Stimulated activated CD4-positive, alpha-beta T cell treated with anti-CD3 and anti-CD28 coated beads, Interleukin-1b, Interleukin-23, amount 100 ng/mL, for 4 hours (primary cell): ENCODE measurements at places on chromosomes 6 and 20.

DNA sequence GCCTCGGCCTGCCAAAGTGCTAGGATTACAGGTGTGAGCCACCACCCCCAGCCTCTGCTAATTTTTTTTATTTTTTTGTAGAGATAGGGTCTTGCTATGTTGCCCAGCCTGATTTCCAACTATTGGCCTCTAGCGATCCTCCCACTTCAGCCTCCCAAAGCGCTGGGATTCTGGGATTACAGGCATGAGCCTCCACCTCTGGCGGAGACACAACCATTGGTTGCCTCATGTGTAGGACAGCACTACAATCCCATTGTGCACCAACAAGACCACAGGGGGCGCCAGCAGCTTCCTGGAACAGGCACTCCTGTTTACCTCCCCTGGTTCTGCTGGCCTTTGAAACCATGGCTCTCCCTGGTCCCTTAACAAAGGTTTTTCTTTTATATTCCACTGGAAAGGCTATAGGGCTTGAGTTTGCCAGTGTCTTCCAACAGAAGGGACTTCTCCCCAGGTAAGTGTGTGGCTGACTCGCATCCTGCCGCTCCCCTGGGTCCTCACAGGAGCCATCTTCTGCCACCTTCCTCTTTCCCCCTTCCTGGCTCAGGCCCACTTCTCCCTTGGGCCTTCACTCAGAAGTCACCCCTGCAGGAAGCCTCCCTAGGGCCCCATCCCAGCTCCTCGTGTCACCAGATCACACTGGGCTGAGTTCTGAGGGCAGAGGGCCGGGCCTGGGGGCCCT lies 39.2 kb upstream of the TLDC2 start:
- peak; percentile 21 for DNase-seq

GRCh38 chr6:19167251-19167650 lies 669.9 kb upstream of the ID4 start:
- no peak for DNase-seq

DNA sequence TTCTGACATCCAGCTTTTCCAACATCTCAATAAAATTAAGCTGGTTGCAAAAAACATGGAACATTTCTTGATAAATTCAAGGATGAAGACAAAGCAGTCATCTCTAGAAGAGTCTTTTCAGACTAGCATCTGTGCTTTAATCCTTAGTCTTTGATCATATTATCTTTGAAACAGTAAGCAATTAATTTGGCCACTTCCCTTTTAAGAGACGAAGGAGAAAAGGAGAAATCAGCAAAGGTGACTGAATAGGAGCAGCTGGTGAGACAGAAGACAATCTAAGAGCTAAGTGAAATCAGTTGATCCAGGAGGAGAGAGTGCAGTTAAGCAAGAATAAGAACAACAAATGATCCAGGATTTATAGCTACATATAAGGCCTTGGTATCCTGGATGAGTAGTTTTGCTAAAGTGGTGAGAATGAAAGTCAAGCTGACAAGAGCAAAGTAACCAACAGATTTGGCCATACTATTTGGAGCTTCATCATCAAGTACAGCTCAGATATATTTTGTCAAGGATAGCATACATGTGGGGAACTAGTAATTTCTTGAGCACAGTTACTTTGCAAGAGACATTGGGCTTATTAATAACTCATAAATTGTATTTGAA lies 215.5 kb downstream of the ADGB start:
- no peak for DNase-seq

GRCh38 chr6:127471379-127472255 lies 12.4 kb upstream of the KIAA0408 start:
- DNase-seq: no peak

DNA sequence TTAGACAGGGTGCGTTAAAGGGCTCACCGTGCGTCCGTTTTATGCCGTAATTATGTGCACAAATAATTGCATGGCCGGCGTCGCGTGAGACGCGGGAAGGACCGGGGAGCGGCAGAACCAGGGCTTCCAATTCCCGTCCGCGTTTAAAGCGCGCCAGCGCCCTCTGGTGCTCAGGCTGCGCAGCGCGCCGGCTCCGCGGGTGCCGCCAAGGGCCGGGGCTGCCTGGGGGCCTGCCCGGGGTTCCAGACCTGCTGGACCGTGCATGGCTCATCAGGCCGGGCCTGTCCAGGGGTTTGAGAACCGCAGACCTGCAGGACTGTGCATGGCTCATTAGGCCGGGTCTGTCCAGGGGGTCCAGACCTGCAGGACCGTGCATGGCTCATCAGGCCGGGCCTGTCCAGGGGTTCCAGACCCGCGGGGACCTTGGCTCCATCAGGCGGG lies 369.0 kb downstream of the THBS2 start:
- peak; percentile 73 for DNase-seq

GRCh38 chr20:11849270-11849915 lies 68.3 kb upstream of the BTBD3 start:
- DNase-seq: no peak

GRCh38 chr6:8549074-8549790 lies 113.9 kb upstream of the SLC35B3 start:
- no peak for DNase-seq

DNA sequence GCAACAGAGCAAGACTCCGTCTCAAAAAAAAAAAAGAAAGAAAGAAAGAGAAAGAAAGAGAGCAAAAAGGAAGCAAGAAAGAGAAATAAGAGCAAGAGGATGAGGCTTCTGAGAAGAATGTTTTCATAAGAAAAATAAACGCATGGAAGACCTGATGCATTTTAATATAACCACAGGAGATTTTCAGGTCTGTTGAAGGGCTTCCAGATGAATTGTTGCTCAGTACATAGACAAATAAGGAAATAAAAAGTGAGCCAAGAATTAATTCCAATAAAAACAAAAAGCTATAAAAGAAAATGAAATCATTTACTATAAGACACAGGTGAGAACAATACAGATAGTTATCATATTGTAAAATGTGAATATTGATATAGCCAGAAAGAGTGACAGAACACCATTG lies 43.5 kb downstream of the PERP start:
- no peak for DNase-seq

DNA sequence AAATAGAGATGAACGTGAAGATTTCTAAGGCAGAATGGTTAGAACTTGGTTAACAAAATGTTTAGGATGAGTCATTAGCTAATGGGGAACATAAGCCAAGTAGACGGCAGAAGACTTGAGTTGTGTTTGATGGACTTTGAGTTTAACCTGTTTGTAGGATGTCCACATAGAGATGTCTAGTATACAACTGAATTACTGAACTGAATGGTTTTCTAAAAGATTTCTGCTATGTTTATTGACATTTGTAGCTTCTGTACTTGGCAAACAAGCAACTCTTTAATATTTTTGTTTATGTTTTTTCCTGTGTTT lies 54.5 kb upstream of the DYNLRB1 start:
- no peak for DNase-seq

- no peak for DNase-seq
These were observed 34.7 kb upstream of the TGM2 start for GRCh38 chr20:38199501-38200390.

GRCh38 chr6:47809873-47810272 lies 28.0 kb downstream of the OPN5 start:
- DNase-seq: no peak

DNA sequence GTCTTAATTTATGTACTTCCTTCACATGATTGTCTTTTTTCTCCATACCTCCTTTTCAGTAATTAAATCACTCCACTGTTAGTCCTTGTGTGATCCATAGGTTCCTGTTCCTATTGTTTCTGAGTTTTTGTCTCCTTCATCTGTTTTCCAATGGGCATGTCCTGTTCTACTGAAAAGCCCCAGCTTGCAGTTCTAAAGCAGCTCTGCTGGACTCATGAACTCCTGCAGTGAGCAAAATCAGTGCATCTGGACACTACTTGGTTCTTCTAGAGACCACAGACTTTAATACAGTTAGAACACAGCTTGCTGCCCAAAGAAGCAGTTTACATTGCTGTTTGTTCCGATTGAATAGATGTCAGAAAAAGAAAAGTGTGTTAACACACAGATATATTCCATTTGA lies 593.3 kb upstream of the HS3ST5 start:
- no peak for DNase-seq

DNA sequence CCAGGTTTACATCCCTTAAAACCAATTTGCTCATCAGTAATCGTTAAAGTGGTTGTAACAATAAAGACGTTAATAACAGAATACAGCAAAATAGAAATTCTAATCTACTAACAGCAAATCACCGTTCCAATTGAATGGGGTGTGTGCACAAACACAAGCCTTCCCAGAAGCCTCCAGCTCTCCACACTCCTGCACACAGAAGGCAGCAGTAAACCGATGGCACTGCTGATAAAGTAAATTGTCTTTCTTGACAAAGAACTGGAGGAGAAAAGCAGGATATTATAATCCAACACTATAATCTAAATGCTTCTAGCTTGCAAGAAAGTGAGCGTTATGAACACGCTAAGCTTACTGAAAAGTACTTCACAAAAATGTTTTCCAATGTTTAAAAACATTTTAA lies 7.0 kb downstream of the ZNF217 start:
- DNase-seq: no peak

DNA sequence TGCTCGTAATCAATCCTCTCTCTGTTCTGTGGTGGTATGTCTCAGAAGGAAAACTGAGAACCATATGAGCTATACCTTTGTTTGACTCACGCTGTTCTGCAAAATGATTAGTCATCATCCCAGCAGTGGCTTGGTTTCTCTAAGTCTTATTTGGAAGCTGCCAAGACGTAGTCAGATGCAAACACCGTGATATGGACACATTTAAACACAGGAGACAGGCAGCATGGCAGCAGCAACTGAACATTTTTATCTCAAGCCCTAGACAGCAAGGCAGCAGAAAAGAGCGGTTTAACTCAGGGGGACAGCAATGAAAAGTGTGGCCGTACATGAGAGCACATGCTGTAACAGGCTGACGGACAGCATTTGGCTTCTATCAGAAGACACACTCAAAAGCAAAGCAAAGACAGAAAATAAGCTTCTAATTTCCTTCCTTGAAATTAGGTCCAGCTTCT lies 1295.1 kb downstream of the EPHA7 start:
- no peak for DNase-seq

GRCh38 chr6:67633058-67633457 lies 1002.0 kb upstream of the ADGRB3 start:
- no peak for DNase-seq

DNA sequence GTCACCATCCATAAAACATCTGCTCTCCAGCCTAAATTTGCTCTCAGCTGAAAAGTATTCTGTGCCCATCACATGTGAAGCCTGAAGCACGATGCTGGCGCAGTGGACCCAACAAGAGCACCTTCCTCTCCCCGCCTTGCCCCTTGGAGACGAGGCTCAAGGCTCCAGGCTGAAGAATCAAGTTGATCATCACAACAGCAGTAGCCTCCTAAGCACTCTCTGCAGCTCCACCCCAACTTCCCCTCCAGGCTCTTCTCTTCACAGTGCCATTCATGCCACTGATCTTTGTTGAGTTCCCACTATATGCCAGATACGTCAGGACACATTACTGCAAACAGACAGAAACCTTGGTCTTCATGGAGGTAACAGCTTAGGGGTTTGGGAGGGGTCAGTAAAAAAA lies 41.6 kb upstream of the ZNF217 start:
- no peak for DNase-seq

- no peak for DNase-seq
These were observed 348.8 kb downstream of the PREX1 start for GRCh38 chr20:48478806-48479585.

GRCh38 chr6:35973670-35974222 lies 50.7 kb downstream of the SLC26A8 start:
- DNase-seq: peak; percentile 2

- no peak for DNase-seq
These were observed 77.9 kb upstream of the TULP1 start for GRCh38 chr6:35590622-35591066.

- no peak for DNase-seq
These were observed 158.7 kb upstream of the SLC22A16 start for GRCh38 chr6:110635096-110635495.

GRCh38 chr20:33781133-33781532 lies 30.0 kb upstream of the CHMP4B start:
- no peak for DNase-seq

DNA sequence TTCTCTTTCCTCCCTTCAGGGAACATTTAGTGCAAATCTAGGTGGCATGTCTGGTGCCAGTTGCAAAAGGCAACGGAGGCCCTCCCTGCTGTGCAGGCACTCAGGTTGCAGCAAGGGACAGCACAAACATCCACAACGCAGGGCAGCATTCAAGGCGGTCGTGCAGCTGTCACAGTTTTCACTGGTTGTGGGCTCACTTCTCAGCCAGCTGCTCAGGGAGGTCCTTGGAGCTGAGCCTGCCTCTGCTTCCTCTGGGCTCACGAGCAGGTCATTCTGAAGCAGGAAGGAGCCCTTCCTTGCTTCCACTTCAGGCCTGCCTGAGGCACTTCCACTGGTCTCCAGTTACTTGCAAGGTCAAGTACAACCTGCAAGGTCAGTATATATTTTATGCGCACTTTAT lies 3.8 kb upstream of the NPEPL1 start:
- no peak for DNase-seq

GRCh38 chr6:34144581-34145160 lies 1.2 kb downstream of the GRM4 start:
- no peak for DNase-seq

GRCh38 chr6:46996860-46997641 lies 45.1 kb downstream of the ADGRF1 start:
- no peak for DNase-seq

- no peak for DNase-seq
These were observed 59.6 kb upstream of the DDR1 start for GRCh38 chr6:30824698-30825097.

GRCh38 chr20:36334281-36335205 lies 28.4 kb downstream of the DLGAP4 start:
- DNase-seq: no peak

- DNase-seq: no peak
These were observed 1047.9 kb upstream of the MAP3K7 start for GRCh38 chr6:91634791-91635190.

- no peak for DNase-seq
These were observed 123.5 kb upstream of the SAMD5 start for GRCh38 chr6:147384737-147385710.

- DNase-seq: no peak
These were observed 119.7 kb upstream of the ZFP64 start for GRCh38 chr20:52311209-52311794.

DNA sequence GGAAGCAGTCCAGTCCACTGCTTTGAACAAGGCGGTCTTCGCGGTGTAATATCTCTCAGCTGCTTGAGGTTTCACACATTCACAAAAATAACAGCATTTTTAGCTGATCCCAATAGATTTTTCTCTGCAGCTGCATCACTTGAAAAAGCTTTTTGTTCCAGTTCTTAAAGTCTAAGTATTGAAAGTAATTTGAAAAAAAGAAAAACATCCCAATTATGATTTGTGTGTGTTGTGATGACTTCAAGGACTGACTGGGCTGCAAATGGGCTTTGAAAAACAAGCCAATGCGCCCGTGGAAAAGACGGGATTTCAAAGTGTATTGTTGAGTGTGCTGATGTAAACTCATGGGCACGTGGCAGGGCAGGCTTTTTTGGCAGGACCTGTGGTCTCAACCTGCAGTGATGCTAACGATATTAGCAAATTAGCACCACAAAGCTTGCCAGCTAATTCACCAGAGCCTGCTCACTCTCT lies 151.1 kb downstream of the TMEM242 start:
- no peak for DNase-seq
